ENCODE measurements at places on chromosomes 7 and 10.

DNA sequence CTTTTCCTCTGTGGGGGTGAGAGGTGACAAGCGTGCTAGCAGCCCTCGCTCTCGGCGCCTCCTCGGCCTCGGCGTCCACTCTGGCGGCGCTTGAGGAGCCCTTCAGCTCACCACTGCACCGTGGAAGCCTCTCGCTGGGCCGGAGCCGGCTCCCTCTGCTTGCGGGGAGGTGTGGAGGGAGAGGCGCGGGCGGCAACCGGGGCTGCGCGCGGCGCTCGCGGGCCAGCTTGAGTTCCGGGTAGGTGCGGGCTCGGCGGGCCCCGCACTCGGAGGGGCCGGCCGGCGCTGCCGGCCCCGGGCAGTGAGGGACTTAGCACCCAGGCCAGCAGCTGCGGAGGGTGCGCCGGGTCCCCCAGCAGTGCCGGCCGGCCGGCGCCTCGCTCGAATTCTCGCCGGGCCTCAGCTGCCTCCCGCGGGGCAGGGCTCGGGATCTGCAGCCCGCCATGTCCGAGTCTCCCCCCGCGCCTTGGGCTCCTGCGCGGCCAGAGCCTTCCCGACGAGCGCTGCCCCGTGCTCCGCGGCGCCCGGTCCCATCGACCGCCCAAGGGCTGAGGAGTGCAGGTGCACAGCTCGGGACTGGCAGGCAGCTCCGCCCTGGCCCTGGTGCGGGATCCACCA lies 352.8 kb upstream of the PODXL start:
- DNase-seq: no peak

DNA sequence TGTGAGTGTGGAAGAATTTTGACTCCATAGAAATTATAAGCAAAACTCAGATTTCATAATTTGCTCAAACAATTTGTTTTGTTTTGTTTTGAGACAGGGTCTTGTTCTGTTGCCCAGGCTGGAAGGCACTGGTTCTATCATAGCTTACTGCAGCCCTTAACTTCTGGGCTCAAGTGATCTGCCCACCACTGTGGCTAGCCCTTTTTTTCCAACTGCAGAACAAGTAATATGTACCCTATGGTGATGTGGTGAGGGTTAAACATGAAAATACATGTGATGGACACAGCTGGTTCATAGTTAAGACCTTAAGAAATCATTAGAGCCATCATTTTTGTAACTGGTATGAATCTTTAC lies 31.1 kb downstream of the CSTF2T start:
- no peak for DNase-seq

GRCh38 chr7:132687981-132688383 lies 111.7 kb upstream of the PLXNA4 start:
- no peak for DNase-seq

GRCh38 chr10:132407243-132407746 lies 10.3 kb downstream of the PWWP2B start:
- DNase-seq: no peak

DNA sequence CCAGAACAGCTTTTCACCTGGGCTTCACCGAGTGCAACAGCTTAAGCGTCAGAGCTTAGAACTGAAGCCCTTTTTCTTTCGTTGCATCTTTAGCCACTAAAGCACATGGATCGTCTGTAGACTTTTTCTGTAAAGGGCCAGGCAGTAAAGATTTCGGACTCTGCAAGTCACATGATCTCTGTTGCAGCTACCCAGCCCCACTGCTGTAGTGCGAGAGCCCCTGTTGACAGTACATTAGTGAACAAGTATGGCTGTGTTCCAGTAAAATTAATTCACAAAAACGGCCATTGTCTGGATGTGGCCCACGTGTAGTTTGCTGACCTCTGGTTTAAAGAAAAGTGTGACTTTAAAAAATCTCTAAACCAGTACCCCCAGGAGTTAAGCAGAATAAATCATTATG lies 39.4 kb downstream of the FBH1 start:
- DNase-seq: no peak

All from stimulated activated CD8-positive, alpha-beta memory T cell treated with anti-CD3 and anti-CD28 coated beads, Interleukin-4, amount 100 ng/mL, for 24 hours (primary cell).